Stimulated activated CD8-positive, alpha-beta memory T cell treated with anti-CD3 and anti-CD28 coated beads, Interleukin-7, amount 100 ng/mL, for 1 hour (primary cell): ENCODE measurements at places on chromosomes 4 and X.

GRCh38 chrX:3712051-3712869, 1.2 kb downstream of the PRKX start:
- no peak for DNase-seq

GRCh38 chr4:170229006-170229405, 139.2 kb upstream of the AADAT start:
- no peak for DNase-seq

DNA sequence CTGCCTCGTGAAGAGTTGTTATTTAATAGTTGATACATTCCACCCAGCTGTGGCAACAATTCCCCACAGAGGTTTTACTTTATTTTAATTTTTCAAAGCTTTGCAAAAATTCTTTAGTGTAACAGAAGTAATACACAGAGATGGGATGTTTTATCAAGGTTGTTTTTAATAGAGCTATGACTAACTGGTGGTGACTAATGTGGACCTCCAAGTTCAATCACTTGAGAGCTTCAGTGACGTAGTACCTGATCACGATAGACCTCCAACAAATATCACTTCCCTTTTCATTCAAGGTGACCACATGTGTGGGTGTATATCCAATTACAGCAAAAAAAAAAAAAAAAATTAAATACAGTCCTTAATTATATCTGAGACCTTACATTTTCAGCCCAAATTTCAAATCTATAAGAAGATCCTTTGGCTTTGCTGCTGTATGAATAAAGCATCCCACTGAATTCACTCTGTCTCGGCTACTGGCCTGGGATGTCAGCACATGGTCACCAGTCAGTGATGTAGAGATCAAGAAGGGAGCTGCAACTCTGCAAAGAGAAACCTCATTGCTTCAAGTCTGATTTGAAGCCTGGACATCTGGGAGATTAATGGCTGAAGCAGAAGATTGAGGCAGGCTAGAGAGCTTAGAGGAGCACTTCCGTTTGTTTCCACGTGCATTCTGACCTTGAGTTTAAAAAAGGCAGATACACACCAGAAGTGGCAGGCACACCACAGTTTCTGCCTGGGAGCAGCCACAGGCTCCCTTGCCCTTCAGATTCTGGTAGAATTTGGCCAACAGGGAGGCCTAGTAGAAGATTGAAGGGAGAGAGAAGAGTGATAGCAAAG, 345.9 kb upstream of the NOCT start:
- no peak for DNase-seq

GRCh38 chr4:61204353-61205060, 4.4 kb downstream of the ADGRL3 start:
- DNase-seq = no peak

DNA sequence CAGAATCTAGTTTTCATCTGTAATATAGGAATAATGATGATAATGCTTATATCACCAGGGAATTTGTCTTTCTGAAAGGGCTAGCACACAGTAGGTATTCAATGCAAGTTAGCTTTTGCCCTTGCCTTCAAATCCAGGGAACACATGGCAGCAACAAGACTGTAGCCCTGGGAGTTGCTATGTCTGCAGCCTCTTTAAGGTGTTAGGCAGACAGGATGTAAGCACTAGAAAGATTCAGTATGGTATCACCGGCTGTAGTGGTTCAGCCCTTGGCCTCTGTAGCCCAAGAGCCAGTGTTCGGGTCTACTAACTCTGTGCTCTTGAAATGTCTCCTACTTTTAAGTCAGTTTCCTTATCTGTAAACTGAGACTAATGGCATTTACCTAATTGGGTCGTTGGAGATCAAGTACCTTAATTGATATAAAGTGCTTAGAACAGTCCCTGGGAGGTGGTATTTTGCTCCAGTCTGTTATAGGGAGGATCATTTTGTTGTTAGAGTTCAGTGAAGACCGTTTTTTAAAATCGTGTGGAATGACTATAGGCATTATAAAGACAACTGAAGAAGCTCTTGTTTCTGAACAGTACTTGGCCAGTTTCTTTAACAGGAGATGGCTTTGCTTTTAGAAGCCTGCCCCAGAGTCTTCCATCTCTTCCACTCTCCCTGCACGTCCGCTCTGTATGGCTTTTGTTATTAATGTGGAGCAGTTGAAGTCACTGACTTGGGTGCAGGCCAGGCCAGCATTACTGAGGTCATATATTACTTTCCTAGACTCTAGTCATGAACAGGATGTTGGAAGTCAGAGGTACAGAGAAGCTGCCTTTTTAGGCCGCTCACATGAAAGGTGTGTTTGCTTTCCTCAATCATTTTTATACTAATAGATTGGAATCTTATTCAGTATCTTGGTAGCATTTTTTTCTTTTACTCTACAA, 44.8 kb downstream of the GAB1 start:
- no peak for DNase-seq

DNA sequence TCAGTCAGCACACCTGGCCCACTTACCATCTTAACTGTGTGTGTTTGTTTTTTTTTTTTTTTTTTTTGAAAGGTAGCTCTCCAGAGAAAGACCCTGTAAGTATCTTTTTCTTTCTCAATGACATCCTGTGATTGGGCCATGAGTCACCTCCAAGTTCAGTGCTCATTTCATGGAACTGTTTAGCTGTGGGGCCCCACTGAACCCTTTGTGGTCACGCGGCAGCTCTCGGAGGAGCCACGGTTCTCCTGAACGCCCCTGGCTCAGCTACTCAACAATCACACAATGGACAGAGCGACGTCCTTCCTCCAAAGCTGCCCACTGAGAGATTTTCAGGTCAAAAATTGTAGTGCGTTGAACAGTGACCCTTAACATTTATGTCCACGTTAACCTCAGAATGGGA, 14.2 kb upstream of the IL3RA start:
- DNase-seq = no peak

DNA sequence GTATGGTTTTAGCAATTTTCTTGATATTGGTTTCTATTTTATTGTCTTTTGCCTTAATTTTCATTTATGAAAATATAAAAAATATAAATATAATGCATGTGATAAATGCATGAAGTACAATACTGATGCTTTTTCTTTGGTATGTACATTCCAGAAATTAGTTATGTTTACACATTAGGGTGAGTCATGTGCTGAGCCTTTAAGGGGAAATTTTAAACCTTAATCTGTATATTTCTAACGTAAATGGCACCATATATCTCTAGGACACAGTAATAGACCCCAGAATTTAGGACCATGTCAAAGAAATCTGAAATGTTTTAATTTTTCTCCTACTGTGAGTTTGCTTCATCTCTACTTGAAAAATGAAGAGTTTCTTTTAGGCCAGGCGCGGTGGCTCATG, 117.8 kb upstream of the SPRY1 start:
- DNase-seq = no peak

- DNase-seq = no peak
Measured at GRCh38 chr4:81667539-81667938, 195.8 kb upstream of the RASGEF1B start.

GRCh38 chr4:7195141-7195515, 2.8 kb downstream of the SORCS2 start:
- no peak for DNase-seq

- DNase-seq = no peak
Measured at GRCh38 chr4:161260819-161261218, 903.0 kb downstream of the FSTL5 start.

DNA sequence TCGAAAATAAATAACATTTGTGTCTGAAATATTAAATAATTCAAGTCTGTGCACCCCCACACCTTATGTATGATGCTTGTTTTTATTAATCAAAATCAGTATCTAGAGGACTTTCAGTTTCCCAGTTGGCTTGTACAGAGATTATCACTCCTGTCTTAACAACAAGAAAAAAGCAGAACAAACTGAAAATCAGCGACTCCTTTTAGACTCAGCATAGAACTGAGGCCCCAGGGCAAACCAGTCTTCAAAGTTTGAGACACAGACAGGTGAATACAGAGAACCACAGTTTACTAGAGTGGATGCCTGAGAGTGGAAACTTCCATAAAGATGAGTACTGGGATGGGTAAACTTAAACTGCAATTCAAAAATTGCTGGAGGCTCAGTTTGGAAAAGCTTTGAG, 142.8 kb upstream of the KLF8 start:
- DNase-seq = no peak

GRCh38 chr4:52813546-52813945, 48.6 kb upstream of the RASL11B start:
- no peak for DNase-seq

DNA sequence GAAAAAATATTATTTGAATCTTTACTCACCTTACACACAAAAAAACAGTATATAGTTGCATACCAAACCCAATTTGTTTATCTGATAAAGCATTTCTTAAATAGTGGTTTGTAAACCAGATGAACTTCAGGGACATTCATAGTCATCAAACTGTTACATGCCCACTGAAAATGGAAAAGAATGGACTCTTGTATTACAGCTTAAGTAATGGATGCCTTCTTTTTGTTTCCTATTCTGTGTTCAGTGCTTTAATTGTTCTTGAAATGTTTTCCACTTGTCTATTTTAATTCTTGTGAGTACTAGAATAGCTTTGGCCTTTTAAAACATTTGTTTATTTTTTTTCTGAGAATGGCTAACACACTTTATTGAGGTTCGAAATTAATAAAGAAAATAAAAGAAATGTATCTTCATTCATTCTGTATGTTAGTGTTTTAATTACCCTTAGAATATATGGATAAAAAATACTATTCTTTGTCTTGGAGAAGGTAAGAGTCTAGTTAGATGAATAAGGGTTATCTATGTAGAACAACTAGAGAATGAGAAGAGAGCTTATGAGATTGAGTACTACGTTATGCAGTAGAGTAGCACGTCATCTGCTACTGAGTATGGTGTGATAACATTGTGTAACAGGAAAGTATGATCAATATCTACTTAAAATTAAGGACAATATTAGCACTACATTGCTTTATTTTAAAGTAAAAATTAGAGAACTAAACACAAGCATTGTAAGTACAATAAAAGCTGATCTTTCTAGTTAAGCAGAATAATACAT, 9.9 kb downstream of the CPEB2 start:
- no peak for DNase-seq

DNA sequence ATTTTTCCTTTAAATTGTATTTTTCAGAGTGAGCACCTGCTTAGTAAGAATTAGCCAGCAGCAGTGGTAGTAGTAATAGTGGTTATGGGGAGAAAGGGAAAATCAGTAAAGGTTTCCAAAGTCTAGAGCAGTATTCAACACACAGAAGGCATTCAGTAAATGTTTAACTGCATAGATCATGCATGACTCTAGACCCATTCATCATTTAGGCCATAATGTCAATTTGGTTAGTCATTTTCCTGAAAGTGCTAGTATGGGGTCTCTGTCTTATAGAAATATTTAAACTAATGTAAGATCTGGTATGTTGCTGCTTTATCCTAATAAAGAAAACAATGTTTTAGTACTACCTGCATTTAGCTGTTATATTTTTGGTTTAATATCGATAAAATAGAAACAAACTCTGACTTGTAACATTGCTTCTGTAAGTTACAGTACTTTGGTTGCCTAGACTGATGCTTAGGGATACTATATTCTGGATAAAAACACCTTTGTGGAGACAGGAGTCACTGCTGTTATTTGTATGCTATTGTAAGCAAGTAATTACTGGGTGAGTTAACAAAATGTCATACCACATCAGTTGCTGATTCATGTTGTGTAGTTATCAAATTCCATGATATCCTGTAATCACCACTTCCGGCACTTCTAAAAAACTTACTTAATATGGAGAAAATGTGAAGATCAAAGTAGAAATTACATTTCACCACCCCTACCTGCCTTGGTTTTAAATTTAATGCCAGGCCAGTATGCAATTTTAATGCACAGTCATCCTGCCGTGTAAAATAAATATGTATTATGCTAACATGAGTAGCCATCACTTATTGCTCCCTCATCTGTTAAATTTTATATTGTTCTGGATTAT, 115.8 kb upstream of the BMPR1B start:
- no peak for DNase-seq

- no peak for DNase-seq
Measured at GRCh38 chr4:165766976-165767375, 106.1 kb upstream of the TLL1 start.
